ENCODE measurements at places on chromosomes 3 and 15.

DNA sequence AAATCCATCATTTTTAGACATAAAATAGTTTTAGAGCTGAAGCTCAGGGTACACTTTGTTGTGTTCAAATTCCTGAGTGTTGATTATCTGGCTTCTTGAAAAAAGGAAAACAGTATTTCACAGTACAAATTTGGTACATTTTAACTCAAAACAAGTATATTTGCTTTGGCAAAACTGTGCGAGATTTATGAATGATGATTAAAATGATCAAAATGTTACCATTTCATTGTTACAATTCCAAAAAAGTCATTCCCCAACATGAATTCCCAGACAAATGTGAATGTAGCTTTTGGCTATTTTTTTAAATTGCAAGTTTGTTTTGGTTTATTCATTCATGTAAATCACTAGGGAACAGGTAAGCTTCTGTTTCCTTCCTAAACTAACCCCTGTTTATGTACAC lies 347.4 kb upstream of the DCBLD2 start:
- DNase-seq = no peak

DNA sequence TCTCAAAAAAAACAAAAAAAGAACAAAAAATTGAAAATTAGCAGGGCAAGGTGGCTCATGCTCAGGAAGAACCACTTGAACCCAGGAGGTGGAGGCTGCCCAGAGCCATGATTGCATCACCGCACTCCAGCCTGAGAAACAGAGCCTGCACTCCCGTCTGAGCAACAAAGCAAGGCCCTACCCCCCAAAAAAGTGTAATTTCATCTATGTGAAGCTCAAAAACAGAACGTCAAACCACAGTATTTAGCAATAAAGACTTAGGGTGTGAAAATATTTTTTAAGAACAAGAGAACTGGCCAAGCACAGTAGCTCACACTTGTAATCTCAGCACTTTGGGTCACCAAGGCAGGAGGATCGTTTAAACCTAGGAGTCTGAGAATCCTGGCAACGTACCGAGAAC lies 38.2 kb downstream of the STAG1 start:
- DNase-seq = no peak

- DNase-seq = no peak
These were observed 31.2 kb downstream of the PRR23E start for GRCh38 chr3:127224118-127224517.

GRCh38 chr15:82174471-82175235 lies 87.9 kb downstream of the EFL1 start:
- no peak for DNase-seq

- DNase-seq = no peak
These were observed 28.3 kb downstream of the IMPG2 start for GRCh38 chr3:101292027-101292426.
